BJ (cell line): ENCODE measurements at places on chromosomes 16 and 17. TPM values are rescaled to one million over a fixed set of nuclear protein-coding genes. Genes with fewer than 3 reads are reported as not detected.

GRCh38 chr17:44607836-44608690 lies 48.2 kb upstream of the MEIOC start:
- DNase-seq, result peak; percentile 35

Gene TMEM94
- polyA plus RNA-seq, result 14.0 and 35.5 TPM in 2 replicates

- no peak for DNase-seq
Measured at GRCh38 chr17:3927628-3928340, 11.5 kb upstream of the P2RX1 start.

Gene SLFN13
- 1.3 and 1.7 TPM in 2 replicates for polyA plus RNA-seq

Gene TNFSF13
- polyA plus RNA-seq, result 2.0 and 2.4 TPM in 2 replicates

Gene CNTD1
- 0.29 and 0.45 TPM in 2 replicates for polyA plus RNA-seq

Gene TANGO6
- 13.0 and 14.6 TPM in 2 replicates for polyA plus RNA-seq

Gene MYO15B
- 0.72 and 1.3 TPM in 2 replicates for polyA plus RNA-seq

DNA sequence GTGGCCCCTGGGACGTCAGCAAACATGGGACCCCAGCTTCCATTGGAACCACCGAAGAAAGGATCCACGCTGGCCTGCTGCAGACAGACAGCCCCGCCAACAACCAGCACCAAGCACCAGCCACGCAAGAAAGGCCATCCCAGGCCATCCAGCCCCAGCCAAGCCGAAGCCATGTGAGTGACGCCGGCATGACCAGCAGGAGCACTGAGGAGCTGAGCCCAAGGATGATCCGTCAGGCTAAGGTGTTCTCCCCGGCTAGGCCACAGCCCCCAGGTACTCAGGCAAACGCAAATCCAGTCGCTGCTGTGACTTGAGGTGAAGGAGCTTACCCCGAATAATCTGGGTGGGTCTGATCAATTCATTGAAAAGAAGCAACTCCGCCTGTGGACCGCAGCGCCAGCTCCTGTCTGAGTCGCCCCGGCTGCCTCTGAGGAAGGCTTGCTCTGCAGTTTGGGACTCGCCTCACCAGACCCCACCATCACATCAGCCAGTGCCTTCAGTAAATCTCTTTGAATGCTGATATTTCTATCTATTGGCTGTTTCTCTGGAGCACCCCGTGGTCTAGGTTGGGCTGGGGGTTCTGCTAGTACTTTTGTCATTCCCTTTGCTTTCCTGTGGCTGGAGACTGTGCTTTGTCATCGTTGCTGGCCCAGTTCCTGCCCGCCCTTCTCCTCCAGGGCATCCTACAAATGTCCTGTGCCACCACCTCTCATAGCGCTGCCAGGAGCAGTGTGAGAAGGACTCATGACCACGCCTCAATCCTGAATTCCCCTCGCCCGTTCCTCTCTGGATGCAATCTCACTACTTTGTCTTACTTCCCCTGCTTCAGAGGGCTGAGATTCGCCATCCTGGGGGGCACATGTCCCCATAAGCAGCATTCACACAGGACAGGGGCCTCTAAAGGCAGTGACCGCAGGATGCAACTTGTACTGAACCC lies 8.1 kb upstream of the CBX2 start:
- no peak for DNase-seq

GRCh38 chr16:990516-991291 lies 9.1 kb downstream of the SOX8 start:
- no peak for DNase-seq

Gene NTN3
- 0.09 and 0.12 TPM in 2 replicates for polyA plus RNA-seq

GRCh38 chr16:86015606-86016005 lies 116.6 kb downstream of the IRF8 start:
- DNase-seq, result no peak

GRCh38 chr17:41957031-41957868 lies 9.3 kb upstream of the CNP start:
- no peak for DNase-seq

Gene TBC1D3I
- polyA plus RNA-seq, result 0.11 TPM in 1 of 2 replicates, not detected in the other

- no peak for DNase-seq
Measured at GRCh38 chr17:4968486-4969046, 949 bp upstream of the SPAG7 start.

- no peak for DNase-seq
Measured at GRCh38 chr16:47064775-47065174, 79.0 kb downstream of the NETO2 start.

Gene RNF43
- polyA plus RNA-seq, result not detected in 2 replicates

DNA sequence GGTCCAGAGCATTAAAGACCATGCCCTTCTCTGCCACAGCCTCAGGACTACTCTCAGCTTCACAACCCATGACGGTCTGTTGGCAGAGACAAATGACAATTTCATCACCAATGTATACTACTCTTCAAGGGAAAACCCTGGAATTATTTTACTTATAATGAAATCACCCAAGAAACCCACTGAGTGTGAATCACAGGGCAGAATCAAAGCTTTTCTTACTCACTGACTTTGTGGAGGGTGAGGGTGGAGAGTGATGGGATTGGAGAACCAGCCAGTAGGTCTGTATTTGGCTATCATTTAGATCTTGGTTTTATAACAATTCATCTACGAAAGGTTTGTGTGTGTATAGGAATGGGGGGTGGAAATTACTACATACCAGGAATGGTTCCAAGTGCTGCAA lies 442.6 kb downstream of the SHISA9 start:
- DNase-seq, result no peak

Gene HOXB7
- polyA plus RNA-seq, result not detected in 2 replicates

- DNase-seq, result no peak
Measured at GRCh38 chr16:17365591-17366298, 105.0 kb downstream of the XYLT1 start.

GRCh38 chr16:66560107-66560506 lies 6.1 kb upstream of the CMTM1 start:
- no peak for DNase-seq

DNA sequence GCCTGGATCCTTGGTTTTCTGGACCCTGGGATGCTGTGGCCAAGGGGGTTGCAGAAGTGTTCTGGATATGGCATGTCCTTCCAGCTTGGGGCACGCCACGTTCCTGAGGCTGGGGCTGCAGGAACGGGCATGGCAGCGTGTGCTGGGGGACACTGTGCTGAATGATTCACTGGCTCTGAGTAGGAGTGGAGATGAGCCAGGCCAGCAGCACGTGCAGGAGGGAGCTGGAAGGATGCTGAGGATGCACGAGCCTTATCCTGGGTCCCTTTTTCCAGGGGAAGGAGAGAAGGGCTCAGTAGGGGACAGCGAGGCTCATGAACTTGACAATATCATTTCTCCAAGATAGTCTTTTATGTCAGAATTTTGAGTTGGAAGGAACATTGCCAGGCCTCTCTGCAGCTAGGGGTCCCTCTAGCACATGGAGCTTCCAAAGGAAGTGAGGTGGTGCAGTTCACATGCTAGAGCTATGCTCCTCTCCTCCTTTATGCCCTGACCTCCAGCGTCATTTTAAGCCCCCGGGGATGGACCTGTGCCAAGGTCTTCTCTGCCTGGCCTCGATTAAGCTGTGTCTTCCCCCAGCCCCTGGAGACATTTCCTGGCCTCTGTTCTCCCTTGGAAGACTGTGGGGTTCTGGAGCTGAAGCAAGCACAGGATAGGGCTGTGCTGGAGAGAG lies 125.9 kb downstream of the OR1D5 start:
- DNase-seq, result no peak

DNA sequence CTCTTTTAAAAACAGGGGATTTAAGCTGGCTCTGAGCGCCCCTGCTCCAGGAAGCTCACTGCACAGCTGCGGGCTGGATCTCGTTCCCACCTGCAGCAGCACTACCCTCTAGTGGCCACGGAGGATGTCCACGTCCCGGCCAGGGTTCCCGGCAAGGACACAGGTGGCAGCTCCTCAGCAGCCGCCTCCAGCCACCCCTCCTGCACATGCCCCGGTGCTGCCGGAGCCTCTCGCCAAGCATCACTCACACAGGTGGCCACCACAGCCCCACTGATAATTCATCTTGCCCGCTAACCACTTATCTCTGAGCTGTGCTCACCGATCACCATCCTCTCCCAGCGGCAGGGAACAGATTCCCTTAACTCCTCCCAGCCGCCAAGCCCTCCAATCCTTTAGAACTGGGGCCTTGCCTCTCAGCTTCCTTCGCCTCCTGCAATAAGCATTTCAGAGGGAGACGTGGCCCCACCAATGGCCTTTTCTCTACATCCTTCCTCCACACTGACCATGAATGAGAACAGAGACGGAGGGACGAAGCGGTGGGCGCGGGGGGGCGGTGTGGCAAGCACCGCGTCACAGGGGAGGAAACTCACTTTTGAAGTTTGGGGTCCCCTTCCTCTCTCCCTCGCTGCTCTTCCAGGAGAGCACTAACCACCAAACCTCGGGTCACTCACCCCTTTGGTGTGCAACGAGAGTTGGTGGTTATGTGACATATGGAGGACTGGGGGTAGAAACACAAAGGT lies 222.1 kb downstream of the RBFOX3 start:
- DNase-seq, result no peak

Gene STAT5A
- polyA plus RNA-seq, result 6.2 and 17.2 TPM in 2 replicates

Gene FBXO39
- 0.04 and 0.07 TPM in 2 replicates for polyA plus RNA-seq

- no peak for DNase-seq
Measured at GRCh38 chr17:3826191-3826590, 19.9 kb downstream of the NCBP3 start.

Gene SYNGR3
- polyA plus RNA-seq, result 2.5 and 3.3 TPM in 2 replicates

GRCh38 chr16:55379876-55380390 lies 55.9 kb downstream of the IRX6 start:
- no peak for DNase-seq

Gene UNC119
- polyA plus RNA-seq, result 82.8 and 150 TPM in 2 replicates
